ENCODE measurements at places on chromosomes 7 and 10.

DNA sequence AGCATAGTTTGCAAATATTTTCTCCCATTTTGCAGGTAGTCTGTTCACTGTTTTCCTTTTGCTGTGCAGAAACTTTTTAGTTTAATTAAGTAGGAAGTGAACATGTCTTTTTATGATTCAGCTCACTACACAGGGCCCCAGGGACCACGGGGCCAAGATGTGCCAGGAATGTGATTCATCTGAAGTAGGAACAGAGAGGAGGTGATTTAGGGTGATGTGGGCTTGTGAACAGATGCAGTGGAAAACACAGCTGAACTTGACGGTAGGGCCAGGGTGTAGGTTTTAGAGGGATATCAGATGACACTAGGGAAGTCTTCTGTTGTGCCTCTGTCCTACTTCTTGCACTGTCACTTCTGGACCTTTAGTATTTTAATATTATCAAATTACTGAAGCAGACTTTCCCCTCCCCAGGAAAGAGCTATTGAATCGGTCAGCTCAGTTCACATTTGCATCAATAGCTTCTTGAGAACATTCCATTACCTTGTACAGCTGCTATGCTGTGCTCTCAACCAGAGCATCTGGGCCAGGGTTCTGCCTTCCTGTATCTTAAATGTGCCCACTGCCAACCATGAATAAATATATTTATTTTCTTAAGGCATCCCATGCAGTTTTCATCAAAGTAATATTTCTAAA lies 96.9 kb downstream of the OSBPL3 start:
- DNase-seq = no peak

- no peak for DNase-seq
Observed at GRCh38 chr10:113712755-113713639, 33.3 kb downstream of the CASP7 start.

DNA sequence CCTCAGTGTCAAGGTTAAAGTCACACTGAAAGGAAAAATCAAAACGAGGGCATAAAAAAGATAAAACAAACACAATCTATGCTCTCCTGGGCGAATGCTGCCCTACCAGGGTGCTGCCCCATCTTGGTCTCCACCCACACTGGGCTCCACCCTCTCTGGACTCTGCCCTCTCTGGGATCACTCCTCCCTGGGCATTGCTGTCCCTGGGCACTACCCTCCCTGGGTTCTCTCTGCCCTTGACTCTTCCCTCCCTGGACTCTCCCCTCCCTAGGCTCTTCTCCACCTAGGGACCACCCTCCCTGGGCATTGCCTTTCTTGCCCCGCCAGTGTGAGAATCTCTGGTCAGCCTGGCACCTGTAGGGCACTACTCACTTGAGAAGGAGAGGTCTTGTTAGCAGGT lies 8.6 kb downstream of the GDF2 start:
- no peak for DNase-seq

GRCh38 chr10:103716206-103717160 lies 138.9 kb downstream of the SH3PXD2A start:
- DNase-seq = no peak

- DNase-seq = no peak
Observed at GRCh38 chr10:48231699-48232315, 42.7 kb downstream of the FRMPD2 start.

DNA sequence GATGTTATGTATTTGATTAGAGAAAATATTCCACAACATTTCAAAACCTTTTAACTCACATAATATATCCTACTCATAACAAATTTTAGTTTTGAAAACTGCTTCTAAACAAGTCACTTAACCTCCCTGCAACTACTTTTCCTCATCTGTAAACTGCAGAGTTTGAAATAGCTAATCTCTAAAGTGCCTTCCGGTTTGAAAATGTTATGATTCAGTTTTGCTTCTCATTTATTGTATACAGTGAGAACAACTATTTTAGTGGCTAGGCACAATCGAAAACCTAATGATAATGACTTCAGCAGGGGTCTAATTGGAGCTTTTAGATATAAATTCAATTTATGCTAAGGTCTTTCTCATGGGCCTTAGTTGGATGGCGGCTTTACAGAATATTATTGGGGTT lies 30.7 kb upstream of the TEX47 start:
- no peak for DNase-seq

GRCh38 chr7:1114088-1114487 lies 26.2 kb downstream of the GPER1 start:
- no peak for DNase-seq

GRCh38 chr7:6221340-6222319 lies 50.8 kb downstream of the CYTH3 start:
- DNase-seq = peak; percentile 73

DNA sequence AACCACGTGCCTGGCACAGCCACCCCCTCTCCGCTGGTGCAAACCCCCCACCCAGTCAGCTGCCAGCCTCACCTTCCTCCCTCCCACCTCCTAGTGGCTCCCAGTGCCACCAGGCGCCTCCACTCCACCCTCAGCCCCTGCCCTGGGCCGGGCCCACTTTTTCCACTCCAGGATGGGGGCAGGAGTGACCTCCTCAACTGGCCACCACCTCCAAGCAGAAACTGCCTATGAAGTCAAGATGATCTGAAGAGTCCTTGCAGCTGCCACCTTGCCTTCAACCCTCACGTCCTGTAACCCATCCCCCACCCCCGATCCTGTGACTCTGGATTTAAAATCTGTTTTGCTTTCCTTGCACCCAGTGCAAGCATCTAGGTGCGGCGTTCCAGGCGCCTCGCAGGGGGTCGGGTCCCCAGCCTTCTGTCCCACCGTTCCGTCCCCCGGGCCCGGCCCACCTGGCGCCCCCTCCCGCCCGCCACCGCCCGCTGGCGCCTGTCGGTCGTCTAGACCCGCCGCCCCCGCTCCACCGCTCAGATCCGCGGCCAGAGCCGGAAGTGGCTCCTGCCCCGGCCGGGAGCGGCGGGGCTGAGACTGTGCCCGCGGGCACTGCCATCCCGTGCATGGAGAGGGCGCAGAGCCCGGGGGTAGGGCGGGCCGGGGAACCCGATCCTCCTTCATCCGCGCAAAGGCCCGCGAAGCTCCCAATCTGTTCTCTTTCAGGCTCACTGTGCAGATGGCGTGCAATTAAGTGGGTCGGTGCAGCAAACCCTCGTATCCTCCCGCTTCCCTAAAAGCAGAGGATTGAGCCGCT lies 51.2 kb upstream of the GTF2I start:
- peak; percentile 20 for DNase-seq

- DNase-seq = no peak
Observed at GRCh38 chr7:79782906-79783305, 329.4 kb upstream of the MAGI2 start.

DNA sequence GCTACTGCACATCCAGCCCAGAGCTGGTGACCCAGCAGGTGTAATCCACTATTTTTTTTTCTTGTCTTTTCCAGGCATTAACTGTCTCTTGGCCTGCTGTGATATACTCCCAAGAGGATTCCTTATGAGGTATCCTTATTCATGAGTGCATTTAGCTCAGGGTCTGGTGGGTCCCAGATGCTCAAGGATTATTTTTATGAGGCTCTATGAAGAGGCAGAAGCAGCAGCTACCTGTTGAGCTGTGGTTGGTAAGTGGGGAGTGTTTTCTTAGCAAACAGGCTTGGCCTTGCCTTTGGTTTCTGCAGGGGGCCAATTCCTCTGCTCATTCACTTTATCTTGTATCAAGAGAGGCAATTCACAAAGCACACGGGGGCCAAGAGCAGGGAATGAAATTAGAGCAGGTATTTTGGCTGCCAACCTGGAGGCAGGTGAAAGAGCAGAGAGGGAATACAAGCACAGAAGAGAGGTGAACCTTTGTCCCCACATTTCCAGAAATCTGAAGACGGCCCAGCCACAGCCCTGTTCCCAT lies 221.6 kb downstream of the TMEM178B start:
- no peak for DNase-seq

GRCh38 chr7:95424716-95425115 lies 10.1 kb downstream of the PON2 start:
- no peak for DNase-seq

DNA sequence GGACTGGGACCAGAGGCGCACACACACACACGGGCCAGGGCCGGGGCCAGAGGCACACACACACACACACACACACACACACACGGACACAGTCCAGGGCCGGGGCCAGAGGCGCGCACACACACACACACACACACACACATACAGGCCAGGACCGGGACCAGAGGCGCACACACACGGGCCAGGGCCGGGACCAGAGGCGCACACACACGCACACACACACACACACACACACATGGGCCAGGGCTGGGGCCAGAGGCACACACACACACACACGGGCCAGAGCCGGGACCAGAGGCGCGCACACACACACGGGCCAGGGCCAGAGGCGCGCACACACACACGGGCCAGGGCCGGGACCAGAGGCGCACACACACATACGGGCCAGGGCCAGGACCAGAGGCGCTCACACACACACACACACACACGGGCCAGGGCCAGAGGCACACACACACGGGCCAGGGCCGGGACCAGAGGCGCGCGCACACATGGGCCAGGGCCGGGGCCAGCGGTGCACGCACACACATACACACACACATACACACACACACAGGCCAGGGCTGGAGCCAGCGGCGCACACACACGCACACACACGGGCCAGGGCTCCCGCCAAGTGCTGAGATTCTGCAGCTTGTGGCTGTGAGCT lies 268.8 kb downstream of the ELFN1 start:
- no peak for DNase-seq

DNA sequence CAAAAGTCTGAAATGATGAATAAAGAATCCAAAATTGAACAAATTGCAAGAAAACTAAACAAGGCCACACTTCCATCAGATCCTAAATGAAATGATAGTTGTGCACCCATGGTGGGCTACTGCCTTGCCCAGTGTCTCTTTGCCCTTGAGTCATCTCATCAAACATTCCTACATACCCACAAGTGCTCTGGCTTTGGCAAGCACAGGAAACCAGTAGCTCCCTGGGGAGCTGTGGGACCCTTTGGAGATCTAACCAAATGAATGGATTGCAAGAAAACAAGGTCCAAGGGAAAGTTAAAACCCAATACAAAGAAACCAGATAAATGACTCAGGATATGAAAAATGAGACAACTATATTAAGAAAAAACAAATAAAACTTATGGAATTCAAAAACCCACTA lies 129.8 kb upstream of the TMEM229A start:
- no peak for DNase-seq

- no peak for DNase-seq
Observed at GRCh38 chr10:69065406-69066361, 22.2 kb upstream of the SRGN start.

- DNase-seq = no peak
Observed at GRCh38 chr10:4453950-4454349, 372.1 kb upstream of the AKR1E2 start.

GRCh38 chr7:144869082-144869481 lies 33.2 kb upstream of the TPK1 start:
- no peak for DNase-seq

GRCh38 chr7:107594961-107595737 lies 15.1 kb downstream of the BCAP29 start:
- DNase-seq = no peak

GRCh38 chr10:70586348-70586930 lies 16.1 kb downstream of the PRF1 start:
- no peak for DNase-seq

DNA sequence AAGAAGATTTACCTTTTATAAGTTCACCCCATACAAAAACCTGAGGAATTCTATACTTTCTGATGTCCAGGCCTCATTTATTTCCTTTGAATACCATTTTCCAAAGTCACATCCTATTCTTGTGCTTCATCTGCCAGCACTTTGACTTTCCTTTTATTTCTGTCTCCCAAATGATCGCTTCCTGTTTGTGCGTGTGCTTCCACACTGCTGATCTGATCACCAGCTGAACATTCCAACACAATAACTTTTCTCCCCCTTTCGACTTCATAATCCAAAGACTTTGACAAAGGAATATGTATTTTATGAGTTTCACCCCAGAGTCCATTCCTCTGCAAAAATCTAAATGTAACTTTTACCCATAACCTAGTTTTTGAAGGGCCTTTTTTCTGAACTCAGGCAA lies 3.1 kb downstream of the ELAPOR2 start:
- DNase-seq = no peak

DNA sequence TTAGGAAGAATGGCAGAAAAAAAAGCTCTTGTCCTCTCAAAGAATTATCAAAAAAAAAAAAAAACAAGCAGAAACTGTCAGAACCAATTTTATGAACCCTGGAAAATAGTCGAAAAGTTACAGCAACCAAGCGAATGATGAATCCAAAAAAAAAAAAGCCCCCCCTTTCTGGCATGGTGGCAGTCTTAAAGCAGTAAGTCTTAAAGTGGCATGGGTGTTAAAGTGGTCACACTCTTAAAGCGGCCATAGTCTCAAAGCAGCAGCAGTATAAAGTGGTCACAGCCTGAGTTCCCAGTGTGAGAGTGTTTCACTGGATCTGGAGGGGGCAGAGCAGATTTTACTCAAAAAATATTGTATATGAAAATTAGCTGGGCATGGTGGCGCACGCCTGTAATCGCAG lies 96.8 kb upstream of the RAB18 start:
- no peak for DNase-seq

DNA sequence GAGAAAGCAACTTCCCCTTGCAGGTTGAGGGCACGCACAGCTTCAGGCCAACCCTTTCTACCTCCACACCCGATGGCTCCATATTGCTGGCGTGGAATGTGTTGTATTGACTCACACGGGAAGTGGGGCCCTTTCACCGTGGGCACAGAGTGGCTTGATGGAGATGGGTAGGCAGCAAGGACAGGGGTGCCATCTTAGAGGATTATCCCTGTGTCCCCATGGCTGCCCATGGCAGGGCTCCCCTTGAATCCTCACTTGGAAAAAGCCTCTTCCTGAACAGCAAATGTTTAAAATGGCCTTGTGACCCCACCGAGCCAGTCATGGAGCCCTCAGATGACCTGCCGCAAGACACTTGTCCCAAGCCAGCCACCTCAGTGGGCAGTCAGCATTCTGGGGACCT lies 31.2 kb downstream of the CXCL12 start:
- no peak for DNase-seq

DNA sequence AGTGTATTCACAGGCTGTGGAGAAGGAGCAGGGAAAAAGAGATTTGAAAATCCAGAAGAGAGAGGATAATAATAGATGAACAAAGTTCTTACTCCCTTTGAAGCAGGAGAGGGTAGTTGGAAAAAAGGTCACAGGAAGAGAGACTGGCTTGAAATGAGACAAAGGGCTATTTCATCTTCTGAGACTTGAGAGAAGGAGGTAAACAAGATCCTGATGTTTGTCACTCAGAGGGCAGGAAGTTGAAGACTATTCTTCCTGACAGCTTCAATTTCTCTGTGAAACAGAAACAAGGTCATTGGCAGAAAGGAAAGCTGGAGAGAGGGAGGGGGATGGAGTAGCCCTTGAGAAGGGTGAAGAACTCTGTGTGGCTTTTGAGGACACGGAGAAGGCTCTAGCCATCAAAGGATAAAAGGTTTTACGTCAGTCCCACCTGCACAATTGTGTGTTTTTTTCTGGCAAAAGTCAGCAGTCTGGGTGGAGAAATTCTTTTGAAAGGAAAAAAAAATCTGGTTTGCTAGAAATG lies 216.1 kb upstream of the STEAP4 start:
- no peak for DNase-seq

GRCh38 chr7:46900312-46901263 lies 681.3 kb downstream of the TNS3 start:
- DNase-seq = no peak

- no peak for DNase-seq
Observed at GRCh38 chr7:158979635-158980351, 123.4 kb downstream of the DYNC2I1 start.

- no peak for DNase-seq
Observed at GRCh38 chr7:133545618-133546017, 292.7 kb downstream of the EXOC4 start.

All from CD4-positive, alpha-beta T cell treated with Interleukin-2 at 100 ng/mL for 4 hours (primary cell).